ENCODE measurements at places on chromosomes 3 and 15. TPM values are rescaled to one million over a fixed set of nuclear protein-coding genes. Genes with fewer than 3 reads are reported as not detected.

DNA sequence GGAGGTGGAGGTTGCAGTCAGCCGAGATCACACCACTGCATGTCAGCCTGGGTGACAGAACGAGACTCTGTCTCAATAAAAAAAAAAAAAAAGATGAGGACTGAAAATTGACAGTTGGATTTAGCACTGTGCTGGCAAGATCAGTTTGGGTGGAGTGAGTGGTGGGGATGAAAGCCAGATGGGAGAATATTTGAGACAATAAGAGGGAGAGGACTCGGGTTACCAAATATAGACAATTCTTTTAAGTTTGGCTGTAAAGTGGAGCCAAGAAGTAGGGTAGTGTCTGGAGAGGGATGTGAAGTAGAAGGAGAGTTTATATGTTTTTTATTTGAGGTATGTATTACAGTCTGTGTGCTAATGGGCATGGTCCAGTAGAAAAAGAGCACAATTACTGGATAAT is 20.4 kb downstream of the TMOD3 start:
- no peaks in the 10 kb centered on the region for H3K36me3 ChIP-seq
- H3K27me3 ChIP-seq, result no peaks in the 10 kb centered on the region
- H3K27ac ChIP-seq, result no peak overlapping the region
- DNase-seq, result no peak
- H3K4me3 ChIP-seq, result no peak overlapping the region

Gene ROPN1B
- not detected for total RNA-seq

GRCh38 chr3:136932978-136933772 is 24.6 kb upstream of the IL20RB start:
- peak overlapping the region; percentile 76 for H3K27ac ChIP-seq
- peaks cover 59% of the 10 kb centered on the region for H3K4me1 ChIP-seq
- H3K4me3 ChIP-seq, result no peak overlapping the region
- no peak for DNase-seq

Gene BAHD1
- 15.3 TPM for total RNA-seq

DNA sequence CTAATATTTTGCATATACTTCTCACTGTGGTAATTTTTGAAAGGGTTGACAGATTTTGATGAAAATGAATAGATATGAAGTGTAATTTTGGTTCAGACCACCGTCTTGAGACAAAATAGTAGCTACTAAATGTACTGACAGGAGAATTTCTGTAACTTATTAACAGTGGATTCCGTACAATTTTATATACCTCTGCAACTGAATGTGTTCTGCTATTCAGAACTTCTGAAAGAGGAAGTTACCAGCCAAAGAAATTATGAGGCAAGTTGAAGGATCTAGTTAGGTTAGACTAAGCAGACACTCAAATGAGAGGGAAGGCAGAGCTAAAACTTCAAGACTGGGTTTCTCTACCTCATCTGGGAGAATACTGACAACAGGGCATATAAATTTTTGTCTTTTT is 29.4 kb downstream of the GAP43 start:
- H3K27ac ChIP-seq, result no peak overlapping the region
- DNase-seq, result no peak
- H3K4me1 ChIP-seq, result peaks cover 19% of the 10 kb centered on the region
- H3K4me3 ChIP-seq, result no peak overlapping the region
- no peaks in the 10 kb centered on the region for H3K36me3 ChIP-seq

DNA sequence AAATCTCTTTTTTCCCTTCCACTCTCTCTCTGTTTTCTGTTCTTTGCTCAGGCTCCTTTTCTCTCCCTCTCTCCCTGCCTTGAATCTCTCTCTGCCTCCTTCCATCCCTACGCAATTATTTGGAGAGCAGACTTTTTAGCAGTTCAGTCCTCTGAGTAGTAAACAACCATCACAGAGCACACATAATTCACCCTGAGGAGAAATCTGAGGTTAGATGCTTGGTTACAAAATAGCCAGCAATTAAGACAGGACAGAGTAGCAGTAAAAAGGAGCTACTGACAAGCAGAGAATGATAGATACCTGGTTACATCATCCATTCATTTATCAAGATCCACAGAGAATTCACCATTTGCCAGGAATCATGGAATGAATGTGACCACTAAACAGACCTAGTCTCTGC is 25.5 kb downstream of the SLC9A9 start:
- no peaks in the 10 kb centered on the region for H3K27me3 ChIP-seq
- H3K27ac ChIP-seq, result no peak overlapping the region
- no peak for DNase-seq
- no peak overlapping the region for H3K4me3 ChIP-seq
- peaks cover 43% of the 10 kb centered on the region for H3K4me1 ChIP-seq

Gene CPNE9
- total RNA-seq, result 0.30 TPM

GRCh38 chr3:112931736-112932521 is 43.0 kb downstream of the CD200R1 start:
- peak overlapping the region; percentile 75 for H3K27ac ChIP-seq
- peaks cover 25% of the 10 kb centered on the region for H3K36me3 ChIP-seq
- peak; percentile 4 for DNase-seq
- peaks cover 32% of the 10 kb centered on the region for H3K4me1 ChIP-seq

GRCh38 chr15:84648539-84648938 is 5.5 kb downstream of the WDR73 start:
- no peaks in the 10 kb centered on the region for H3K27me3 ChIP-seq
- H3K36me3 ChIP-seq, result peaks cover 44% of the 10 kb centered on the region
- H3K27ac ChIP-seq, result peak overlapping the region; percentile 79
- no peak overlapping the region for H3K4me3 ChIP-seq
- no peak for DNase-seq

Gene FOXL2NB
- total RNA-seq, result not detected

Gene GOLGA8J
- not detected for total RNA-seq

Gene SYNPR
- not detected for total RNA-seq

- no peaks in the 10 kb centered on the region for H3K36me3 ChIP-seq
- peaks cover 2% of the 10 kb centered on the region for H3K27me3 ChIP-seq
- no peaks in the 10 kb centered on the region for H3K4me1 ChIP-seq
- H3K4me3 ChIP-seq, result no peak overlapping the region
- no peak for DNase-seq
Observed at GRCh38 chr3:115475178-115476041, 147.9 kb upstream of the GAP43 start.

DNA sequence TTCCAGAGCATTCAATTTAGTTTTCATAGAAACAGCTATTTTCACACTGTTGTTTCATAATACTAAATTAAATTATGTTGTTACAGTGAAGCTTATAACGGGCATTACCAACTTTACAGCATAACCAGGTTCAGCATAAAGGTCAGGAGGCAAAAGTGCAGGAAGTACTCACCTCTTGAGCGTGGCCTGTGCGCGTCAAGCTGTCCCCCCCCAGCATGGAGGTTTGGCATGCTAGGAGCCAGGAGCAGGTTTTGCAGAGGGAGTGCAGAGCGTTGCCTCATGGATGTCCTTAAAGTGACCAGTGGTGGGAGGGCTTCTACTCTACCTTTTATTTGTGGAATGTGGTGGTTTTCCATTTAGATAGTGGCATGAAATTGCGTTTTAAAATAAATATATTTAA is 104.4 kb downstream of the EEFSEC start:
- H3K27ac ChIP-seq, result no peak overlapping the region
- H3K4me3 ChIP-seq, result no peak overlapping the region
- peaks cover 2% of the 10 kb centered on the region for H3K4me1 ChIP-seq
- DNase-seq, result no peak

DNA sequence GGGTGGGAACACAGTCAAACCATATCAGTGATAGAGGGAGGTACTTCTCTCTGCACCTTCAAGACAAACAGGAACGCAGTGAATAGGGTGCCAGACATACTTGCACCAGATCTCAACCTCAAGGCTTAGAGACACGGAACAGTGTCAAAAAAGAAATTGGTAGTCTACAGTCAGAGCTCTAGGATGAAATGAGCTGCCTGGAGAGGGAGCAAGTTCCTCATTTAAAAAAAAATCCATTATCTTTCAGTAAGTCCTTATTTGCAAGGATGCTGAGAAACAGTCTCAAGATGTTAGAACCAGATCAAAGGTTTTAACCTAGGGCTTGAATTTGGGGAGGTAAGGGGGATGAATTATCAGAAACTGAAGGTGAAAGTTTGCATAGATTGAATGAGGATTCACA is 20.2 kb upstream of the LMCD1 start:
- H3K27ac ChIP-seq, result no peak overlapping the region
- no peaks in the 10 kb centered on the region for H3K27me3 ChIP-seq
- no peaks in the 10 kb centered on the region for H3K4me1 ChIP-seq
- H3K36me3 ChIP-seq, result no peaks in the 10 kb centered on the region

GRCh38 chr3:144314946-144315345 is 343.3 kb downstream of the DIPK2A start:
- H3K4me1 ChIP-seq, result no peaks in the 10 kb centered on the region
- peaks cover 10% of the 10 kb centered on the region for H3K27me3 ChIP-seq
- H3K4me3 ChIP-seq, result no peak overlapping the region
- no peak for DNase-seq
- H3K36me3 ChIP-seq, result no peaks in the 10 kb centered on the region

GRCh38 chr3:15647611-15648167 is 46.1 kb downstream of the BTD start:
- H3K4me3 ChIP-seq, result peak overlapping the region; percentile 20
- H3K27me3 ChIP-seq, result peaks cover 11% of the 10 kb centered on the region
- H3K4me1 ChIP-seq, result peaks cover 41% of the 10 kb centered on the region
- peak; percentile 77 for DNase-seq
- H3K36me3 ChIP-seq, result peaks cover 10% of the 10 kb centered on the region

Gene TTLL13
- total RNA-seq, result 0.46 TPM

DNA sequence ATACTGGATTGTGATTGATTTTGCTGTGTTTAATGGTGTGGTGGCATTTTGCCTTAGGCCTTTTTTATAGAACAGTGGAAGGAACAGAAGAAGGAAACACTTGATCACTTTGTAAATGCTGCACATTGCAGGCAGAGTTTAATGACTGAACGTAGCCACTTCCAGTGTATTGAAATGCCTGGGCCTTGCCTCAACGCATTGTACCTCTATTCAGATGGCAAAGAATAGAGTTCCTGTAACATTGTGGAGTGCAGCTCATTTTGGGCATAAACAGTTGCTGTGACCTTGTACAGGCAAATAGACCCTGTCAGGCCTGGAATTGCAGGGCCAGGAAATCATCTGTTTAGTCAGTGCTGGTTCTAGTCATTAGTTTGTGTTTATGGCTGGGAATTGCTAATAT is 225.0 kb downstream of the EPHA3 start:
- H3K36me3 ChIP-seq, result no peaks in the 10 kb centered on the region
- no peaks in the 10 kb centered on the region for H3K4me1 ChIP-seq
- no peaks in the 10 kb centered on the region for H3K27me3 ChIP-seq
- no peak overlapping the region for H3K4me3 ChIP-seq

GRCh38 chr3:134815519-134815918 is 20.5 kb downstream of the EPHB1 start:
- no peaks in the 10 kb centered on the region for H3K4me1 ChIP-seq
- H3K36me3 ChIP-seq, result no peaks in the 10 kb centered on the region
- H3K4me3 ChIP-seq, result no peak overlapping the region
- H3K27me3 ChIP-seq, result peaks cover 6% of the 10 kb centered on the region
- no peak overlapping the region for H3K27ac ChIP-seq

GRCh38 chr15:34374816-34375215 is 7.8 kb upstream of the LPCAT4 start:
- no peak overlapping the region for H3K4me3 ChIP-seq
- H3K27me3 ChIP-seq, result no peaks in the 10 kb centered on the region
- peaks cover 8% of the 10 kb centered on the region for H3K4me1 ChIP-seq
- no peak for DNase-seq

Gene SRP14
- 124 TPM for total RNA-seq

- H3K4me3 ChIP-seq, result no peak overlapping the region
- H3K36me3 ChIP-seq, result peaks cover 3% of the 10 kb centered on the region
- DNase-seq, result no peak
- peaks cover 66% of the 10 kb centered on the region for H3K4me1 ChIP-seq
- H3K27ac ChIP-seq, result peak overlapping the region; percentile 25
- no peaks in the 10 kb centered on the region for H3K27me3 ChIP-seq
Observed at GRCh38 chr3:171286580-171287249, 173.5 kb downstream of the TNIK start.

DNA sequence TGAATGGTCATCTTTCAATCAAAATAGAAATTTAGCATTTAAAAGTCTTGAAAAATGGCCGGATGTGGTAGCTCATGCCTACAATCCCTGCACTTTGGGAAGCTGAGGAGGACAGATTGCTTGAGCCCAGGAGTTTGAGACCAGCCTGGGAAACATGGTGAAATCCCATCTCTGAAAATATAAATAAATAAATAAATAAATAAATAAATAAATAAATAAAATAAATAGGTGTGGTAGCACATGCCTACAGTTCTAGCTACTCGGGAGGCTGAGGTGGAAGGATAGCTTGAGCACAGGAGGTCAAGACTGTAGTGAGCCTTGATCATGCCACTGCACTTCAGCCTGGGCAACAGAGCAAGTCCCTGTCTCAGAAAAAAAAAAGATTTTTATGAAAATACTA is 25.9 kb downstream of the SLC30A4 start:
- DNase-seq, result no peak
- H3K27me3 ChIP-seq, result no peaks in the 10 kb centered on the region
- no peak overlapping the region for H3K27ac ChIP-seq
- no peaks in the 10 kb centered on the region for H3K36me3 ChIP-seq
- no peaks in the 10 kb centered on the region for H3K4me1 ChIP-seq

DNA sequence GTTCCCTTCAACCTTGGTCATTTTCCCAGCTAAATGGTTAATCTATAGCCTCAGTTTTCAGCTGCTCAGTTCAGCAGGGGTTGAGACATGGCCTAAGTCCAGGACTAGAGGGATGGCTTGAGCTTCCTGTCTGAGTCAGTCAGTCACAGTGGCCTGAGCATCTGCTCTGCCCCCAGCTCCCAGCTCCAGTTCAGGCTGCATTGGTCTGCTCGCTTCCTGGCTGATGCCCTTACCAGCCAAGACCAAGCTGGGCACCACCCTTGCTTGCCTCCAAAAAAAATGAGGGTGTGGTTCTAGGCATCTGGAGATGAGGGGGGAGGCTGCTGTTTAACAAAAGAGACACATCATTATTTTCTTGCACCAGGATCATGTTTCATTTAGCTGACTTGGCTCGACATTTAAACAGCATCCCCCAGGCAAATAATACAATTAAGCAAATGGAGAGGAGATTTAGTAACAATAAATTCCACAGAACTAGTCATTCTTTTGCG is 70.7 kb downstream of the WNT5A start:
- no peaks in the 10 kb centered on the region for H3K36me3 ChIP-seq
- H3K4me3 ChIP-seq, result no peak overlapping the region
- no peaks in the 10 kb centered on the region for H3K4me1 ChIP-seq
- H3K27me3 ChIP-seq, result no peaks in the 10 kb centered on the region
- H3K27ac ChIP-seq, result no peak overlapping the region
- DNase-seq, result no peak

- DNase-seq, result peak; percentile 17
- peak overlapping the region; percentile 83 for H3K4me3 ChIP-seq
- H3K27me3 ChIP-seq, result no peaks in the 10 kb centered on the region
- peak overlapping the region; percentile 100 for H3K27ac ChIP-seq
- H3K36me3 ChIP-seq, result peaks cover 13% of the 10 kb centered on the region
- peaks cover 37% of the 10 kb centered on the region for H3K4me1 ChIP-seq
Observed at GRCh38 chr3:25665315-25666280, 891 bp upstream of the TOP2B start.

DNA sequence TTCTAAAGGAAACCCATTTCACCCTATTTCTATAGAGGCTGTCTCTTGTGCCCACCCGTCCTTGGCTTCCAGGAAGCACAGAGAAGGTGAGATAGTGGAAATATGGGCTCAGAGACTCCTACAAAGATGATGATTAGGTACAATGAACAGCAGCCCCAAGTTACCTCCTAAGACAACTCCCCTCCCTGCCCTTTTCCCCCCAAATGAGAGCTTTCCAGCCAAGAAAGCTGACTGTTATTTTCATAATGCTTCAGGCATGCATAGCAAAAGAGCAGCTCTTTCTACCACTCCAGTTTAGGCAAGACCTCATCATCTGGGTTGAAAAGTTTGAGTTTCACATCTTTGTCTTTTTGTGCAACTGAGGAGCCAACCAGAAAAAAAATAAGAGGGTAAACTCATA is 248.8 kb upstream of the ADAMTS9 start:
- H3K4me1 ChIP-seq, result no peaks in the 10 kb centered on the region
- no peak overlapping the region for H3K27ac ChIP-seq
- H3K36me3 ChIP-seq, result no peaks in the 10 kb centered on the region
- H3K27me3 ChIP-seq, result no peaks in the 10 kb centered on the region
